ENCODE measurements at places on chromosomes 12 and 14.

GRCh38 chr14:71331403-71331802 is 424.1 kb downstream of the PCNX1 start:
- DNase-seq, result no peak

- no peak for DNase-seq
These were observed 621 bp upstream of the TMEM117 start for GRCh38 chr12:43835264-43835655.

GRCh38 chr12:53252349-53252916 is 15.7 kb upstream of the ESPL1 start:
- peak; percentile 53 for DNase-seq

DNA sequence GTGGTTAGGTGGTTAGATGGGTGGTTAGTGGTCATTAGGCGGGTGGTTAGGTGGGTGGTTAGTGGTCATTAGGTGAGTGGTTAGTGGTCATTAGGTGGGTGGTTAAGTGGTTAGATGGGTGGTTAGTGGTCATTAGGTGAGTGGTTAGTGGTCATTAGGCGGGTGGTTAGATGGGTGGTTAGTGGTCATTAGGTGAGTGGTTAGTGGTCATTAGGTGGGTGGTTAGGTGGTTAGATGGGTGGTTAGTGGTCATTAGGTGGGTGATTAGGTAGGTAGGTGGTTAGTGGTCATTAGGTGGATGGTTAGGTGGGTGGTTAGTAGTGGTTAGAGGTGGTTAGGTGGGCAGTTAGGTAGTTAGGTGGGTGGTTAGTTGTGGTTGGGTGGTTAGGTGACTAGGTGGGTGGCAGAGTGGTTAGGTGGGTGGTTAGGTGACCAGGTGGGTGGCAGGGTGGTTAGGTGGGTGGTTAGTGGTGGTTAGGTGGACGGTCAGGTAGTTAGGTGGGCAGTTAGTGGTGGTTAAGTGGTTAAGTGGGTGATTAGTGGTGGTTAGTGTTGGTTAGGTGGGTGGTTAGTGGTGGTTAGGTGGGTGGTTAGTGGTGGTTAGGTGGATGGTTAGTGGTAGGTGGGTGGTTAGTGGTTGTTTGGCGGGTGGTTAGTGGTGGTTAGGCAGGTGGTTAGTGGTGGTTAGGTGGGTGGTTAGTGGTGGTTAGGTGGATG is 8.0 kb upstream of the TMEM119 start:
- DNase-seq, result no peak

DNA sequence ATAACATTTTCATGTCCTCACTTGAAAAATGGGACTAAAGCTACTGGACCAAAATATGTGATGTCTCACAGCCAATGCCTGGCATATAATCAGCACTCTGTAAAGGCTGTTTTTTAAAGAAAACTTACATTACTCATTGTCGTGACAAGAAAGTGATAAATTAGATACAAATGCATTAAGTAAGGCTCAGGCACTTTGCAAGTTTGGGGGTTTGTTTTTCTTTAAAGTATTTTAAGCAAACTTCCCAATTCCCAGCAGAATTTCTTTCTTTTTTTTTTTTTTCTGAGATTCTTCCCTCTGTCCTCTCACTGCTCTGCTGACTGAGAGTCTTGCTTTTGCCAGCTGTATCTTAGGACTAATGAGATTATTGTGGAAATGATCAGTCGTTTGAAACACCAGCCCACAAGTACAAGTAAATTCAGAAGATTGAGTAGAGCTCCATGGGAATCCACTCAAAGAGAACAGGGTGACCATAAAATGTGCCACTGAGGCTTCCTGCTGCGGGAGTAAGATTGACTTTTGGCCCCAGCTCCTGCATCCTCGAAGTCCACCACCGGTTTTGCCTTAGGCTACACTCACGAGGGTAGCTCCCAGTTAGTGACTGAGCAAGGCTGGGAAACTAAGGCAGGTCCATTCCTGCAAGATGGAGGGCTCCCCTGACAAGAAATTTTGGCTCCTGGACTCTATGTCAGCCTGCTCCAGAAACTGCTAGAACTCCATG is 82.8 kb downstream of the TMTC1 start:
- no peak for DNase-seq

GRCh38 chr12:56957229-56958052 is at the start of gene RDH16:
RDH16 (minus strand) TSS chr12:56957608; CDS start chr12:56957462, 146 bp downstream.
- DNase-seq, result peak; percentile 93

GRCh38 chr12:31860401-31860800 is 98.8 kb upstream of the RESF1 start:
- no peak for DNase-seq

DNA sequence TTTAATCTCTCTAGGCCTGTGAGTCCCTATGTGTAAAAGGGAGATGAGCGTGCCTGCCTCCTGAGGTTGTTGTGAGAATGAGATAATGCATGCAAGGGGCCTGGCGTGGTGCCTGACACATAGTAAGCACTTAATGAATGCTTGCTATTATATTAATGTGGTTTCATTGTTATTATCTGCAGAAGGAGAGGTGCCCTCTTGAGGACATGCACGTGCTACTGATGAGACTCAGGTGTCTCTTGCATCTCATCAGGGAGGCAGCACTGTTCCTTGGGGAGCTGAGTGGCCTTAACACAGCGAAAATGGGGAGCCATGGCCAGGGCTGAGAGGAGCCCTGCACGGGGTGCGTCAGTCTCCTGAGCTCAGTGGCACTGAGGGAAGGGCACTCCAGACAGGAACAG is 29.9 kb upstream of the BCDIN3D start:
- DNase-seq, result peak; percentile 7

DNA sequence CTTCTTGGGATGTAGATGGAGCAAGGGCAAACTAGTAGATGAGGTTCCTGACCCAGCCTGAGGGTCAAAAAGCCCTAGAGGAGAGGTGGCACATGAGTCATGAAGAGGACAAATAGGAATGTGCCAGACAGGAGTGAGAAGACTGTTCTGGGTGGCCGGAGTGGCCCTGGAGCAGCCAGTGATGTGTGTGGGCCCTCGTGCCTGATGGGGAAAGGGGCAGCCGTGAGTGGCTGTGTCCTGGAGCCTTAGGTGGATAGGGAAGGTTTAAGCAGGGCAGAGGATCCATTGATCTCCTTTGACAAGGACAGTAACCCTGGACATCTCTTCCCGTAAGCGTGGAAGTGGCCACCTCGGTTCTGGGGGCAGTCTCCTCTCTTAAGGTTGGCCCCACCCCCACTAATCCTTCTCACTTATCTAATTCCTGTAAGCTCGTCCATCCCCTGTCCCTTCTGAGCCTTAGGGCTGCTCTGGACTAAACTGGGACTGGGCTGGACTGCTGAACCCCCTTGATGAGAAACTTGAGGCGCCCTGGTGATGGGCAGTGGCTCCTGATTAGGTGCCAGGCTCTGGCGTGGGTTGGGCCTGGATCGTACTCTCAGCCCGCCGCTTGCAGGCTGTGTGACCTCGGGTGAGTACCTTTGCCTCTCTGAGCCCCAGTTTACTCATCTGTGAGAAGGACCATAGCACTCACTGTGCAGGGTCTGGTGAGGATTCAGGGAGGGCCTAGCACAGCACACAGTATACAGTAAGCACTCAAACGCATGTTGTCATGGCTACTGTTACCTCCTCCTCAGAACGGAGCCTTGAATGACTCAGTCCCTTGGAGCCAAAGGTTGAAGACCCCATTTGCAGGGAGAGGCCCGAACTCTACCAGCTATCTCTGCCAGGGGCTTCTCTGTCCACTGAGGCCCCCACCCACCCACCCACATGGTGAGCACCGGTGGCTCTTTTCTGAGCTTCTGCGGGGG is 4.0 kb downstream of the FAM222A start:
- DNase-seq, result no peak

DNA sequence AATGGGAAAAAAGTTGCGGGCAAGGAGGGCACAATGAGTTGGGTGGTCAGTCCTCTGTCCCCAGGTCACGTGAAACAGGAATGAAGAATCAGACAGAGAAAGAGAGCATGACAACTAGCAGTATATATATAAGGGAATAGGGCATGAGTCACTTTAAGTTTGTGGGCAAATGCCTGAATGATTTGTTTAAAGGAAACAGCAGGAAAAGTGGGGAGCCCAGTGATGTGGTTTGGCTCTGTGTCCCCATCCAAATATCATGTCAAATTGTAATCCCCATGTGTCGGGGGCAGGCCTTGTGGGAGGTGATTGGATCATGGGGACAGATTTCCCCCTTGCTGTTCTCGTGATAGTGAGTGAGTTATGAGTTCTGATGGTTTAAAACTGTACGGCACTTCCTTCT is 195.3 kb upstream of the IGF1 start:
- DNase-seq, result no peak

DNA sequence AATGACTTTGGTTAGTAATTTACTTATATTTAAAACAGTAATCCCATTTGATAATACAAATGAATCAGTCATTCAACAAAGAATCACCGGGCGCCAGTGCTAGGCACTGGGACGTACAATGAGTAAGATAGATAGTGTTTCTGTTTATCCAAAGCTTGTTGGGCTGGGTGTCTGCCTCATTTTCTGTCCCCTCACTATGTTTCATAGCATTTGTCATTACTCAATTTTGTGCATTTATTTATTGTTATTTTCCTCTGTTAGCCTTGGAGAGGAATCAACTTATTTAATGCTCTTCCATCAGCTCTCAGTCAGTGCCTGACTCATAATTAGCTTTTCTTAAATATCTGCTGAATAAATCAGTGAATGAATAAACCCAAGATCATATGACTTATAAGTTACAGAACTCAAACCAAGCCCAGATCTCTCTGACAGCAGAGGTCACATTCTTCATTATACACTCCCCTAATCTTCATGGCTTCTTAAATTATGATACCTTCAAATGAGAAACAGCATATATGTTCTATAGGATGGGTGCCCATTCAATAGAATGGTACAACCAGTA is 86.2 kb downstream of the TSPAN8 start:
- DNase-seq, result peak; percentile 39

DNA sequence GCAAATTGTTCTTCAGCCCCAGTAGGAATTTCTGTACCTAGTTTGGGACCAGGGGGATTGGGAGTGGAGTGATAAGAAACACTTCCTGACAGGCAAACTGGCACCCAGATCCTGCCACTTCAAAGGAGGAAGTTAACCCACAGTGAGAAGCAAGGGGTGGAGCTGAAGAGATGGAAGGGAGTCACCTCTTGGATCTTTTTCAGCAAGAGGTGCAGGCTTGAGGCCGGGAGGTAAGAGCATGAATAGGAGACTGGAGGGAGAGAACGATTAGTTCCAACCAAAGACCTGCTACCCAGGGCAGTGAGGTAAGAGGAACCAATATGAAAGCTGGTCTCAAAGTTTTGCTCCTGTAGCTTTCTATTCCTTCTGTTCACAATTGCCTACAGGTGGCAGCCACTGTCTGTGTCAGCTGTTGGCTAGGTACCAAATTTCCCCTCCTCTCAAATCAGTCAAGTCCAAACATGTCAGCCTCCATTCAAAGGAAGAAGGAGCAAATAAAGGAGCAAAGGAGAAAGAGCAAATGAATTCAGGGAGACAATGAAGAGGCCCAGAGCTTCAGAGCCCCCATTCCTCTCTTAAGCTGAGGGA is 14.9 kb upstream of the TAC3 start:
- peak; percentile 92 for DNase-seq

- no peak for DNase-seq
These were observed 118.3 kb downstream of the MED13L start for GRCh38 chr12:116159175-116159574.

- DNase-seq, result no peak
These were observed 22.2 kb downstream of the JAG2 start for GRCh38 chr14:105146181-105146975.

GRCh38 chr14:36254020-36254624 is 66.3 kb downstream of the MBIP start:
- DNase-seq, result peak; percentile 25

- DNase-seq, result no peak
These were observed 55.4 kb upstream of the FUT8 start for GRCh38 chr14:65357113-65357512.

DNA sequence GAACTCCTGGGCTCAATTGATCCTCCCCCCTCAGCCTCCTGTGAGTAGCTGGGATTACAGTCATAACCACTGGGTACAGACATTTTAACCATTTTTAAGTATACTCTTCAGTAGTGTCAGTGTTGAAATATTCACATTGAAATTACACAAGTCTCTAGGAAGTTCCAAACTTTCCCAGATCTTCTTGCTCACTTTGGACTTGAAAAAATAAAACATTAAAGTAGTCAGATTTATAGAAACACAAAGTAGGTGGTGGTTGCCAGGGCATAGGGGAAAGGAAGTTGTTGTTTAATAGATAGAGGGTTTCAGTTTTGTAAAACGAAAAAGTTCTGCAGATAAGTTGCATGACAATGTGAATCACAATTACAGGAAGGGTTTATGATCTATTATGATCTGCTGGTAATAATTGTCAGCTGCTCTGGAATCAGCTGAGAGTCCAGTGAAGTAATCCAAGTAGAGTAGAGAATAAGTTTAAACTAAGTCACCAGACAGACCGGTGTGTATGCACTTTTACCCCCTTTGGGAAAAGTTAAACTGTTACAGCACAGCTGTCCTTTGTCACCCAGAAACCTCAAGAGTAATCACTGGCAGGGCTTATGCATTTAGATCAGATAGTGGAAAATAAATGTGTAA is 27.4 kb downstream of the PCNX1 start:
- DNase-seq, result no peak

DNA sequence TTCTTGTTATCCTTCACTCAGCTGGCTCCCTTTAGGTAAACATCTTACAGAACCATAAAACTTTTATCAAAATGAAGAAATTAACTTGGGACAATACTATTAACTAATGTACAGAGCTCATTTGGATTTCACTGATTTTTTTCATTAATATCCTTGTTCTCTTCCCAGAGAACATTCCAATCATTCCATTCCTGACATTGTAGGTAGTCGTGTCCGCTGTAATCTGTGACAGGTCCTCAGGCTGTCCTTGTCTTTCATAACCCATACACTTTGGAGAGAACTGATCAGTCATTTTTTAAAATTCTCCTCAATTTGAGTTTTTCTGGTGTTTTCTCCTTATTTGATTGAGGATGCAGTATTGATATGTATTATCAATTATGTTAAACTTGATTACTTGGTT is 916.8 kb downstream of the GALC start:
- DNase-seq, result no peak

DNA sequence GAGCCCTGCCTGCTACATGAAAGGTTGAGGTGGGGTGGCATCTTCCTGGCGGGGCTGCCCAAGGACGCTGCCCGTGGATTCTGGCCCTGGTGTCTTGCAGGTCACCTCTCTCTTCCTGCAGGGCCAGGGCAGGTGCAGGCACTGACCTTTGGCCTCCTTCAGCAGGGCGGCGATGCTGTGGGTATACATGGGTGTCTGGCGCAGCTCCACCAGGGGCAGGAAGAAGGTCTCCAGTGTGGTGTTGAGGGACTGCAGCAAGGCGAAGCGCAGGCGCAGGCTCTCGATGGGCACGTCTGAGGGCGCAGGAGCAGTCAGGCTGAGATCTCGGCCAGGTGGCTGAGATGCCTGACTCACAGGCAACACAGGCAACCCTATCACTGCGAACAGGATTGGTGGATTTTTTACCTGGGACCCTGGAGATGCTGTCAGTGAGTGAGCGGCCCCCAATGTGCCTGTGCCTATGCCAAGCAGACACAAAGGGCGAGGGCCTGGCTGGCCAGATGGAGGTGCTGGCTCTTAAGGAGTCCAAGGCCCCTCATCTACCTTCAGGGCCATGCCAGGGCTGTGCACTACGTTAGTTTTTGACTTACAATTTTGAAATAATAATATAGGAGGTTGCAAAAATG is 45.7 kb downstream of the TRAFD1 start:
- no peak for DNase-seq

Measured in bronchial epithelial cell (primary cell).